Activated T-helper 2 cell treated with anti-CD3 and anti-CD28 coated beads, Interferon-gamma antibody, Interleukin-2, Interleukin-4, amounts not matched to agents 10 μg/mL and 5 μg/mL and 100 μg/mL, durations not matched to agents 14 hours and 24 hours and 36 hours (primary cell): ENCODE measurements at places on chromosomes 11 and 22. TPM values are rescaled to one million over a fixed set of nuclear protein-coding genes. Genes with fewer than 3 reads are reported as not detected.

DNA sequence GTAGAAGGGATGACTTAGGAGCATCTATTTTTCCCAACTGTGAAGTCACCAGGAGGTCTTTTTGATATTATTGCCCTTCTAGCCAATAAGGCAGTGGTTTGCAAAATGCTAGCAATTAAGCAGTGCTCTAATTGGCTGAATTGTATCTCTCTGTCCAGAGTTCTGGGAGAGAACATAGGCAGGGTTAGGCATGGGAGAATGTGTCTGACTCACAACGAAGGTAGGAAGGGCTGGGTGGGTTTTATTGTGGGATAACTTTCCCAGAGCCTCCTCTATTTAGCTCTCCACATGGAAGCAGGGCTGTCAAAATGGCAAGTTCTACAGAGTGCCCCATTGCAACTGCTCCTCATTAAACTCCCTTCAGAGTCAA, 415.9 kb upstream of the CADM1 start:
- DNase-seq: no peak

DNA sequence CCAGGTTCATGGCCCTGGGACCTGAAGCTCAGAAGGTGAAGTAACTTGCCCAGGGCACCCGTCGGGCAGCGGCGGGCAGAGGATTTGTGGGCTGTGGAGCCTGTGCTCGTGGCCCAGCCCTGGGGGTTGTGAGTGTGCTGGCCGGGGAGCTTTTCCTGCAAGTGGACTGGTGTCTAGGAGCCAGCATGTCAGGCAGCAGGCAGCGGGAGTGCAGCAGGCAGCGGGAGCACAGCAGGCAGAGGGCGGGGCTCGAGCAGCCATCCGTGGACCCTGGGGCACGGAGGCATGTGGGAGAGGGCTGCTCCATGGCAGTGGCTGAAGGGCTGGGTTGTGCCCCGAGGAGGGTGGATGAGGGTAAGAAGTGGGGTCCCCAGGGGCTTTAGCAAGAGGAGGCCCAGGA, 72.7 kb upstream of the PPP6R3 start:
- no peak for DNase-seq

DNA sequence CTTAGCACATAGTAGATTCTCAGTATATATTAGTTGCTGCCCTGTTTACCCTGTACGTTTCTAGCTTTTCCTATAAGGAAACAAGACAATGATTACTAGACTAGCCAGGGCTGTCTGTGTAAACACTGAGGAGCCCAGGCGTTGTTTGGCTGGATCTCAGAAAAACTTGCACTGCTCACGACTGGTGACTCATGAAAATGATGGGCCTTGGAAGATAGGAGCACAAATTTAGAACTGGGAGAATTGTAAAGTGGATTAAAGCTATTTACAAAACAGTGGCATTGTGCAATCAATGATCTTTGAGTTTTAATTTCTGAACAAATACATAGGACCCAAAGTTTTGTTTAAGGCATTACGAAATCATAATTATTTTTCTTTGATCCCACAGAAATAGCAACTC, 276.9 kb downstream of the FAM76B start:
- DNase-seq: no peak

- DNase-seq: no peak
Measured at GRCh38 chr11:97614606-97615005, 1224.8 kb downstream of the JRKL start.

GRCh38 chr22:22037229-22037628, 54.6 kb upstream of the TOP3B start:
- no peak for DNase-seq

GRCh38 chr11:119804698-119805097, 75.7 kb upstream of the NECTIN1 start:
- DNase-seq: no peak

The PTGDR2 gene
- total RNA-seq: 0.28 and 0.32 TPM in 2 replicates
